Mammary epithelial cell (primary cell): ENCODE measurements at places on chromosomes 1 and 21. TPM values are rescaled to one million over a fixed set of nuclear protein-coding genes. Genes with fewer than 3 reads are reported as not detected.

COA6 gene
- 26.0 TPM for polyA plus RNA-seq

NOS1AP gene
- polyA plus RNA-seq: 0.28 TPM

RAB25 gene
- polyA plus RNA-seq: 131 TPM

CD34 gene
- polyA plus RNA-seq: 0.02 TPM

IGSF5 gene
- not detected for polyA plus RNA-seq

NPHS2 gene
- not detected for polyA plus RNA-seq

COPA gene
- 120 TPM for polyA plus RNA-seq

ADGRB2 gene
- polyA plus RNA-seq: 1.3 TPM

EPHX1 gene
- polyA plus RNA-seq: 17.6 TPM

MPC2 gene
- 27.3 TPM for polyA plus RNA-seq

NTPCR gene
- polyA plus RNA-seq: 23.3 TPM

SHISAL2A gene
- not detected for polyA plus RNA-seq

NBPF6 gene
- not detected for polyA plus RNA-seq

BRDT gene
- polyA plus RNA-seq: not detected

DNALI1 gene
- 1.5 TPM for polyA plus RNA-seq
